ENCODE measurements at places on chromosomes 12 and 14. TPM values are rescaled to one million over a fixed set of nuclear protein-coding genes. Genes with fewer than 3 reads are reported as not detected.
A peak's percentile ranks its signal among the peaks of the same experiment; 100 is the strongest.

- no peak for DNase-seq
Measured at GRCh38 chr12:1531654-1532374, 62.6 kb downstream of the FBXL14 start.

Gene CRY1
- 19.0 TPM for total RNA-seq

GRCh38 chr14:100092832-100093231 lies 27.6 kb downstream of the EVL start:
- DNase-seq: no peak

GRCh38 chr12:49055978-49056754 lies 4.4 kb downstream of the KMT2D start:
- peak; percentile 37 for DNase-seq

Gene TOGARAM1
- 7.7 TPM for total RNA-seq

Gene TMEM132D
- total RNA-seq: not detected

GRCh38 chr12:78767264-78767981 lies 97.2 kb upstream of the SYT1 start:
- no peak for DNase-seq

Gene RIN3
- total RNA-seq: 0.33 TPM

Gene TMEM233
- not detected for total RNA-seq

DNA sequence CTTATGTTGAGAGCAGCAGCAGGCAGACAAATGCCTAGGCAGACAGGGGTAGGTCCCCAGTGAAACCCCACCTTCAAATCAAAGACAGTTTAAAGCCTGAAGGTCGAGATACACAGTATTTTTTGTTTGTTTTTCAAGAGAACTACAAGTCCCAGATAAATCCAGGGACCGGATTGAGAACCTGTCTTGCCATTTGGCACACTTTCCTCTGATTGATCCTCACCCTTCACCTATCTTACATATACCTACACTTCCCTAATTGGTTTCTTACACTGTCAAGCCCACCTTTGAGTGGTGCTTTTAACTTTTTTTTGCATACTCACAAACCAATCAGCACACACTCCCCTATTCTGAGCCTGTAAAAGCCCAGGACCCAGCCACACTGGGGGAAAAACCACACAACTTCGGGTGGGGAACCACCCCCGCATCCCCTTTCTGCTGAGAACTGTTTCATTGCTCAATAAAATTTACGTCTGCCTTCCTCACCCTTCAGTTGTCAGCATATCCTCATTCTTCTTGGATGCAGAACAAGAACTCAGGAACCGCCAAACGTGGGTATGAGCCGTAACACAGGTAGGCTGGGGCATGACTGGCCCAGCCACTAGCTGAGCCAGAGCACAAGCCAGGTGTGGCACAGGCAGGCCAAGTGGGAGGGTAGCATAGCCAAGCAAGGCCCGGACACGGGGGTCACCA lies 11.1 kb downstream of the DICER1 start:
- DNase-seq: no peak

GRCh38 chr14:104937161-104937560 lies 12.5 kb downstream of the PLD4 start:
- DNase-seq: no peak

Gene ADCY4
- 0.05 TPM for total RNA-seq

DNA sequence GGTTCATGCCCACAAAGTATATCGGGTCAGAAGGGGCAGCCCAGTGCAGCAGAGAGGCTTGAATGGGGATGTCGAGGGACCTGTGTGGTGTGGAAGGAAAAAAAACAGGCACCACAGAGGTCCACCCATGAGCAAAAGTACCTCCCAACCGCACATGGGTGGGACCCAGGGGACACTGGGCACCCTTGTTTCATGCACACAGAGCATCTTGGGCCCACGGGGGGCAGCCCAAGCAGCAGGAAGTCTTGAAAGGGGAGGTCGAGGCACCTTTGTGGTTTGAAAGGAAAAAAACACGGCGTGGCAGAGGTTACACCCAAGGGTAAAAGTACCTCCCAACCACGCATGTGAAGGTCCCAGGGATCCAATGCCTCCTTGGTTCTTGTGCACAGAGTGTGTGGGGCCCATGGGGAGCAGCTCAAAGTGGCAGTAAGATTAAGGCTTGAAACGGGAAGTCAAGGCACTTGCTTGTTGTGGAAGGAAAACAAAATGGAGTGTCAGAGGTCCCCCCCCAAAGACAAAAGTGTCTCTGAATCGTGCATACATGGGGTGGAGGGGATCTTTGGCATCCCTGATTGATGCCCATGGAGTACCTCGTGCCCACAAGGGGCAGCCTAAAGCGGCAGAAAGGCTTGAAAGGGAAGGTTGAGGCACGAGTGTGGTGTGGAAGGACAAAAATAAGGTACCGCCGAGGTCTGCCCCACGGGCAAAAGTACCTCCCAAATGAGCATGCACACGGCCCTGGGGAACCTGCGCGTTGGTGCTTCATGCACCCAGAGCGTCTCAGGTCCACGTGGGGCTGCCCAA lies 575.5 kb downstream of the ALG10 start:
- DNase-seq: no peak

Gene SLC6A12
- not detected for total RNA-seq

GRCh38 chr12:34294137-34294536 lies 271.8 kb downstream of the ALG10 start:
- no peak for DNase-seq

Gene UBR7
- 46.8 TPM for total RNA-seq

DNA sequence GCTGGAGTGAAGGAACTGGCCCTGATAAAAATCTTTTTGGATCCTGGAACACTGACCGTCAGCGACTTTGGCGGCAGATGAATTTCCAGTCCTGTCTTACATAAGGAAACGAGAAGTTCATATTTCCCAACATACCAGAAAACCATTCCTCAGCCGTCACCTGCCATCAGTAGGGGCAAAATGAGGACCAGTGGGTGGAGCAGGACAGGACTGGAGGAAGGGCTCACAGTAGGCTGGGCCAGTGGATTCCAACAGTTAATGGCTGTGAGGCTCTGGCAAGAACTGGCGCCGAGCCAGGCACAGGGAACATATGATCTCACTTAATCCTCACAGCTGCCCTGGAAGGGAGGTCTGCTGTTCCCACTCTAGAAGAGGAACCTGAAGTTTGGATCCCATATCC lies 67.2 kb upstream of the FAM181A start:
- DNase-seq: no peak

Gene SLC38A4
- total RNA-seq: 1.7 TPM

- DNase-seq: no peak
Measured at GRCh38 chr14:69827560-69827959, 30.5 kb upstream of the SLC10A1 start.

- no peak for DNase-seq
Measured at GRCh38 chr12:46101485-46101869, 111.1 kb upstream of the SCAF11 start.

GRCh38 chr12:114241973-114242434 lies 163.9 kb downstream of the TBX5 start:
- DNase-seq: peak; percentile 58

GRCh38 chr12:26274441-26275312 lies 79.3 kb downstream of the SSPN start:
- peak; percentile 99 for DNase-seq

Gene ETFRF1
- 35.6 TPM for total RNA-seq

Gene CCDC88C
- 4.7 TPM for total RNA-seq

DNA sequence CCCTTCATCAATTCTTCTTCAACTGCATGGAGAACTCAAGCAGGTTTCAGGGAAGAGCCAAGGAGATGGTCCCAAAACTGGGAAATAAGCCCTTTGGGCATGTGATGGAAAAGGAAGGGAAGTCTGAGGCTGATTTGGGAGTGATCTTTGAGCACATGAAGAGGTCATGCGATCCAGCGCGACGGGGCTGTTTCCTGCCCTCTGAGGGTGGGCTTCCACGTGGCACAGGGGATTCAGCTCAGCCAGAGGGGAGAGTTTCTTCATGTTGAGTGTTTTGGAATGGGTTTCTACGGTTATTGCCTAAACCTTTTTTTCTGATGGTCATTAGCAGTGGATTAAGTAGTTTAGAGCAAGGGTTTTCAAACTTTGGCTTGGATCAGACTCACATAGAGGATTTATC lies 30.2 kb downstream of the GPR68 start:
- DNase-seq: no peak

GRCh38 chr14:63361790-63362189 lies 43.1 kb upstream of the GPHB5 start:
- DNase-seq: no peak

Gene NANOG
- not detected for total RNA-seq

GRCh38 chr14:70952485-70952884 lies 45.2 kb downstream of the PCNX1 start:
- DNase-seq: no peak

- DNase-seq: no peak
Measured at GRCh38 chr12:132204063-132204792, 60.0 kb downstream of the NOC4L start.

Gene TMEM229B
- 3.1 TPM for total RNA-seq

Gene MYH7
- not detected for total RNA-seq

Gene CIROP
- not detected for total RNA-seq

DNA sequence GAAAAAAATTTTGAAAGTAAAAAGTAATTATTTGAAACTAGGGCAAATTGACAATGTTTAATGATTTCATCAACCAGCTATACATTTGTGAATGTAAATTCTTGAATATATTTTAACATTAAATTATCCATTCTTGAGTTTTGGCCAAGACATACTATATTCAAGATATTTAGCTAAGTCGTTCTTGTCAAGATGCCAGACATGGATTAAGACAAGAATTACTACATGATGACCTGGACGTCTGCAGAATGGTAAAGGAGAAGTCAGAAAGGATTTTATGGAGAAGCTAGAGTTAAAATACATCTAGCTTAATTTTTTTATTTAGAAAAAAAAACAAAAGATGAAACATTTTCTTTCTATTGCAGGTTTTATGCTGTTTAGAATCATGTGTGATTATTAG lies 255.8 kb downstream of the TMTC2 start:
- no peak for DNase-seq

Gene SLC25A47
- total RNA-seq: 0.24 TPM

Gene CELA1
- not detected for total RNA-seq

- no peak for DNase-seq
Measured at GRCh38 chr14:64684091-64684490, 20.1 kb upstream of the PLEKHG3 start.

DNA sequence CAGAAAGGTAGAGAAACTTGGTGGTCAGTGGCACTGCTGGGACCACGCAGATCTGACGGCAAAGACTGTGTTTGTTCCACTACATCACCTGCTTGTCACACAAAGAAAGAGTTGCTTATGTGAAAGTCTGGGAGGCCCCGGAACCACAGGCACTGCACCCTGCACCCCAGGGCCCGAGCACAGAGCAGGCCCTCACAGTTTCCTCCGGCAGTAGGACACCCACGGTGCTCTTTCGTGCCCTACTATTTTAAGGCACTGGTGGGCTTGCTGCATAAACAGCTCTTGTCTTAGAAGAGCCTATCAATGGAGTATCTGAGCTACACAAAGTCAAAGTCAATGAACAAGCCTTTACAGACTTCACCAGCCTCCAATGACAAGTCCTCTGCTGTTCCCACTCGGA lies 8.0 kb downstream of the LGMN start:
- no peak for DNase-seq

GRCh38 chr14:101336183-101336582 lies 225.1 kb upstream of the DIO3 start:
- DNase-seq: no peak

Gene B3GNT4
- total RNA-seq: 0.22 TPM

GRCh38 chr14:78989221-78989620 lies 819.0 kb downstream of the NRXN3 start:
- DNase-seq: no peak

DNA sequence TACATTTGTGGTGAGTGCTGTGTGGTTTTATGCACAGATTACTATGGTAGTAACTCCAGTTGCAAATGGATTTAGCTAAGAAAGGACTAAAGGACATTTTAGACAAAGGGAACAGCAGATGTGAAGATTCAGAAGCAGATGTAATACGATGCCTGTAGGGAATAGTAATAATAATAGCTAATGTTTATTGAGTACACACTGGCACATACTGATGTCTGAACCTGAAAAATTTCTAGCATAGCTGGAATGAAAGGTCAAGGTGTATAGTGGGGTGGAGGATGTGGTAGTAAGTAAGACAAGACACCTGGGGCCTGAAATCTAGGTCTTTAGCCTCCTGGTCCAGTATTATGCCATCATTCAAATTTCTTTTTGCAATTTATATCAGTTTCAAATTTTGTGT lies 54.3 kb upstream of the LRTM2 start:
- no peak for DNase-seq

- no peak for DNase-seq
Measured at GRCh38 chr14:55128386-55129085, 516 bp upstream of the LGALS3 start.

GRCh38 chr14:56322531-56322930 lies 204.3 kb downstream of the PELI2 start:
- no peak for DNase-seq

Gene ADCY6
- total RNA-seq: 14.5 TPM

Gene HOTAIR
- total RNA-seq: 9.8 TPM

Gene NRL
- total RNA-seq: 0.72 TPM

Gene SYNE3
- 0.14 TPM for total RNA-seq

DNA sequence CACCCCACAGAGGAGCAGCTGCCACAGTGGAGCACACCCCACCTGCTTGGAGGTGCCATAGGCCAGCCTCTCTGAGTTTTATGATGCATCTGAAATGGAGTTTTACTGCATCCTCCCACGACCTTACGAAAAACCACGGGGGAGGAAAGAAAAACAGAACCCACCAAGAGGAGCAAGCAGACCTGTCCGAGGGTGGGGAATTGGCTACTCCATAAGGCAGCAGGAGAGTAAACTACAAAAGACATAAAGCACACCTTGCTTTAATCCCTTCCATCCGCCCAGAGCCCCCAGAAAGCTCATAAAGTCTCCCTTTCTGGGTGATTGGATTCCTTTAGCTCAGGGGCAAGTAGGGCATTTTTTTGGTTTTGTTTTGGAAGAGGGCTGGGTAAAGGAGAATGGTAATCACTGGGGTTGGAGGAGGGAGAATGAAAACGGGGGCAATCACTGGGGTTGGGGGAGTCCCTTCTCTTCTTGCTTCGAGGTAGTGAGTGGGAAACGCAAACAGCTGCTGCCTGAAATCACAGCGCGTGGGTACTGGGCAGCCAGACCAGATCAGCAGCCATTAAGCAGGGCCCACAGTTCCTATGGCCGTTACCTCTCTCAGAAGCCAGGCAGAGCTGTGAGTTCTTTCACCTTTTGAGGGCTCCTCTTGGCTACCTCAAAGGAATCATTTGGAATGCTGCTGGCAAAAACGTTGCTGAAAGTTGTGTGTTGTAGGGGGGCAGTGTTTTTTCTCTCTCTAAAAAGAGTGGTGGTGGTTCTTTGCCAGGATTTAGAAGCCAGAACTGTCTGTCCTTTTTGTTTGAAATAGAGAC lies 433.6 kb downstream of the ZFP36L1 start:
- DNase-seq: no peak

DNA sequence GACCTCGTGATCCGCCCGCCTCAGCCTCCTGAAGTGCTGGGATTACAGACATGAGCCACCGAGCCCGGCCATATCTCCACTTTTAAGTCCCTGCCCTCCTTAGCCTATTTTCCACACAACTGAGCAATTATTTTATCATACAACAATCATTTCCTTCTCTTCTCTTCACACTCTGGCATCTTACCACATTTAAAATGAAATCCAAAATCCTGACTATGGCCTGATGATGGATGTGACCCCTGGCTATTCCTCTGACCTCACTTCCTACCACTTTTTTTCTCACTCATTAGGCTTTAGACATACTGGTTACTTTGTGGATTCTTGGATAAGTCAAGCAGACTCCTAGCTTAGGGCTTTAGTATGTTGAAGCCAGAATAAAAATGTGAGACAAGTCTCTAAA lies 21.9 kb upstream of the EID3 start:
- DNase-seq: peak; percentile 64

- no peak for DNase-seq
Measured at GRCh38 chr12:86050010-86050409, 175.9 kb downstream of the NTS start.

Gene DPPA3
- total RNA-seq: not detected

GRCh38 chr12:29741342-29742241 lies 42.1 kb downstream of the TMTC1 start:
- peak; percentile 76 for DNase-seq

Gene CLEC4C
- not detected for total RNA-seq

All from A172 (cell line).